ENCODE measurements at places on chromosomes 16 and 17.
A peak's percentile ranks its signal among the peaks of the same experiment; 100 is the strongest.

DNA sequence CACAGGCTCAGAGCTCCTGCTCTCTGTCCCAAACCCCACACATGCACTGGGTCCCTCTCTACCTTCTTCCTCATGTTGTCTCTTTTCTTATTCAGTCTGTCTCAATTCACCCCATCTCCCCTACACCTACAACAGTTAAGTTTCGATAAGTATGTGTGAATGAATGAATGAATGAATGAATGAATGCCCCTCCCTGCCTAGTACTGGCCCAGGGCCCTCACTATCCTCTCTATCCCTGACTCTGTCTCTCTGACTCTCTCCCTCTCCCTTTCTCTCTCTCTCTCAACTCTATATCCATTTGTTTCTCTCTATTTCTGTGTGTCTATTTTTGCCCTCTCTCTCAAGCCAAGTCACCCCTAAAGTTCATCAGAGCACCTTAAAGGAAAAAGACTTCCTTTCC, 6.7 kb upstream of the KRT9 start:
- no peak for DNase-seq

- DNase-seq, result no peak
Observed at GRCh38 chr17:80962356-80963329, 29.0 kb upstream of the CHMP6 start.

DNA sequence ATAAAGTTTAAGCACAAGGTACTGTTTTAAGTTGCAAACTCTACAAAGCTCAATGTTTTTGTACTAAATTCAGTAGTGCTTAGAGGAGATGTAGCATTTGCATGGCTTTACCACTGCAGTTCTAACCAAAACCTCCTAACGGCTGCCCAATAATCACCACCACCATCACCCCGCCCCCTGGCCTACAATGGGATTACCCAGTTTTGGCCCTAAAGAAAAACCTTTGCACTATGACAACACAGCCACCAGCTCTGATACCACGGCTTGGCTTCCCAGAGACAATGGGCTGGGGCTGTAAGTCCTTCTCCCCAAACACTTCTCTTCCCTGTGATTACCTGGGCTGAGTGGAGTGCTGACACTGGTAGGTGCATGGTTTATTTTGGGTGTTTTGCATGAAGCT, 58.4 kb upstream of the MTMR4 start:
- DNase-seq, result no peak

DNA sequence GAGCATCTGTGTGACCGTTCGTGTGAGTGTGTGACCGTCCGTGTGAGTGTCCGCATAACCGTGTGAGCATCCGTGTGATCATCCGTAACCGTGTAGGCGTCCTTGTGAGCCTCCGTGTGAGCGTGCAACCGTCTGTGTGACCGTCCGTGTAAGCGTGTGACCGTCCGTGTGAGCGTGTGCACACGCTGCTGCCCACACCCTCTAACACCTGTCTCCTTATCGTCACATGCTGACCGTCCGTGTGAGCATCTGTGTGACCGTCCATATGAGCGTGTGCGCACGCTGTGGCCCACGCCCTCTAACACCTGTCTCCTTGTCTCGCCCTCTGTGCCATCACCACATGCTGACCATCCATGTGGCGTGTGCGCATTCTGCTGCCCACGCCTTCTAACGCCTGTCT, 31.1 kb downstream of the NME3 start:
- DNase-seq, result no peak

DNA sequence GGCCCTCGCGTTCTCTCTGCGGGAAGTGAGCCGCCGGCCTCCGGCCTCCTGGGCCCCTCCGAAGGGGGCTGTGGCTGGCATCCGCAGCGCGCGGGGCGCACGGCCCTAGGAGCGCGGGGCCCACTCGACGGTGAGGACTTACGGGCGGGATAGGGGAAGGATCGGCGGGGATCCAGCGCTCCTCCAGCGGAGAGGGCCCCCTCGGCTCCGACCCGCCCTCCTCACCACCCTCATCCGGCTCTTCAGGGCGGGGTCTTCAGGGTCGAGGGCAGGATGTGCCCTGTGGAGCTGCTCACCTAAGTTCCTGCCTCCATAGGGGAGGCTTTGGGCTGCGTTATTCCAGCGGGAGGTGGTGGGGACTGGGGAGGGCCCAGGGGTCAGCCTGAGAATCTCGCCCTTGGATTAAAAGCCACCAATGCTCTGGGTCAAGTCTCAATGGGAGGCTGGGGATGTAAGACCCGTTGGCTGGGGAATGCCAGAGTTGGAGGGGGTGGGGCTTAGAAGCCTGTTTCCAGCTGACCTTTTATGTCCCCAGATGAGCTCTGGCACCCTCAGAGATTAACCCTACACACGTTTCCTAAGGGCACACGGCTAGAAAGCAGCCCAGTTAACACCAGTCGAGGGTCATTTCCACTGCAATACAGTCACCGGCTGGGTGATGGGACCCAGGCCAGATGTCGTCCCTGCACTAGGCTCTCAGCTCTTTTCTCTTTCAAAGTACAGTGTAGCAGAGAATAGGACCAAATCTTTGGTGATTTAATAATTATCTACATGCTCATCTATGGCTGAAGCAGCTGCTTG, 13.4 kb downstream of the TBX2 start:
- peak; percentile 38 for DNase-seq

DNA sequence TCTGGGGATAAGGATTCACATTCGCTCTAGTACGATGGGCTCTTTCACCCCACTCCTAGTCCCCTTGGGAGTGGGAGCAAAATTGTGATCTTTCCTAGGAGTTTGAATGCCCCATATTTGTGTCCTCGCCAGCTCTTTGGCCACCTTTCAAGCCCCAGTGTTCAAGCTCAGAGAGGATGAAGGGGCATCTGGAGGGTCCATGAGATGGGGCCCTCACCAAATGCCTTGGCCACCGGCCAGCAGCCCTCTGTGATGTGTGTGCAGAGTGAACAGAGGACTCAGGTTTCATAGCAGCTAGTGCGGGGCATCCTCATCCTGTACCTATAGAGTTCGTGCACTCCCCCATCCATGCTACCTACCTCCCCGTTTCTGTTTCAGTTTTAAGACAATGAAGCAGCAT, 140.6 kb downstream of the RAB11FIP4 start:
- DNase-seq, result no peak

GRCh38 chr17:7875804-7876370, 12.7 kb upstream of the CHD3 start:
- DNase-seq, result no peak

GRCh38 chr16:25875956-25876598, 184.3 kb downstream of the HS3ST4 start:
- DNase-seq, result no peak

- no peak for DNase-seq
Observed at GRCh38 chr17:8155231-8155995, 3.2 kb upstream of the PER1 start.

DNA sequence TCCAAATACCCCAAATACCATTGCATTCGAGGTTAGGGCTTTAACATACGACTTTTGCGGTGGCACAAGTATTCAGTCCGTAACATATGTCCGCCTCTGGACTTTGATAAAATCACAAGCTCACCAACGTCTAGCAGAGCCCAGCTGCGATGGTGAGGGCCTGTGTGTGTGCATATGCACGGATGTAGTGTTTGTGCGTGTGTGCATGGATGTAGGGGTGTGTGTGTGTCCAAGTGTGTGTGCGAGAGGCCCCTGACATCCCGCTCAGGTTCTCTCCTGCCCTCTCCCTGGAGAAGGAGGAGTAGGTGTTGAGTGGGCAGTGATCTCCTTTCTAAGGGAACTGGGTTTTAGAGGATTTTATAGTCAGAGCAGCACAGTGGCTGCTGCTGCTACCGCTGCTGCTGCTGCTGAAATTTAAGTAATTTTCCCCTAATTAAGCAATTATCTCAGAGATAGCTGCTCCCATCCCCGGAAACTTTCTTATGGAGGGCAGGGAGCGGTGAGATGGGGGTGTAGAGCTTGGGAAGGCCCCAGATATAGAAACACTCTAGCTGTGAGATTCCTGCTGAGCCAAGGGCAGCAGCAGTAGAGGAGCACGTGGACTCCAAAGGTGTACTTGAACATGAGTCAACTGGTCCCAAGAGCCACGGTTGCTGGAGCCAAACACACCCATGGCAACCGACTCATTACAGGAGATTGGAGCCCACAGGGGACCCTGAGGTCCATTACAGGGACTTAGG, 121.7 kb upstream of the SDK2 start:
- DNase-seq, result no peak

DNA sequence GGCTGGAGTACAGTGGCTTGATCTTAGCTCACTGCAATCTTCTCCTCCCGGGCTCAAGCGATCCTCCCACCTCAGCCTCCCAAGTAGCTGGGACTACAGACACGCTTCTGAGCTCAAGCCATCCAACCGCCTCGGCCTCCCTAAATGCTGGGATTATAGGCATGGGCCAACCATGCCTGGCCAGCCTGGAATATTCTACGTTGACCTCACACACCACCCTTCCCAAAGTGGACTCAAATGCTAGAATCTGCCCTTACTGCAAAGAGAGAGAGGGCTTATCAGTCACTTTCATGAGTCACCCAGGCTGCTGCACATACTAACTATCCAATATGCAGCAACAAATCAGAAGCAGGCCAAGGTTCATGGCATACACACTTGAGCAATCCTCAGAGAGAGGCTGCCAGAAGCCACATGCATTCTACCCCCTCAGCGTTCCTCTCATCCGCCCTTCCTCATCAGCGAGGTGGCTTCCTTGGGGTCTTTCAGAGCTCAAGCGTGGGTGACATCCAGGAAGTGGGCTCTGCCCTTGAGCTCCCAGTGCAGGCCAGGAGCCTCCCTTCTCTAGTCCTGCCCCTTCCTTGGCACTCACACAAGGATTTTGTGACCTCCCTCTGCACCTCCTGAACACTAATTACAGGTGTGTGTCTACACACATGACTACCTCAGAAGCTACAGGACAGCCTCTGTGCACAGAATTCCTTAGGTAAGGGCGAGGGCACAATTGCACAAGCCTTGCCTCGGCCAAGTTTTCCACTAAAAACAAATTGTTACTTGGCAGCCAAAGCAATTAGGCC, 24.8 kb upstream of the SIAH1 start:
- no peak for DNase-seq

DNA sequence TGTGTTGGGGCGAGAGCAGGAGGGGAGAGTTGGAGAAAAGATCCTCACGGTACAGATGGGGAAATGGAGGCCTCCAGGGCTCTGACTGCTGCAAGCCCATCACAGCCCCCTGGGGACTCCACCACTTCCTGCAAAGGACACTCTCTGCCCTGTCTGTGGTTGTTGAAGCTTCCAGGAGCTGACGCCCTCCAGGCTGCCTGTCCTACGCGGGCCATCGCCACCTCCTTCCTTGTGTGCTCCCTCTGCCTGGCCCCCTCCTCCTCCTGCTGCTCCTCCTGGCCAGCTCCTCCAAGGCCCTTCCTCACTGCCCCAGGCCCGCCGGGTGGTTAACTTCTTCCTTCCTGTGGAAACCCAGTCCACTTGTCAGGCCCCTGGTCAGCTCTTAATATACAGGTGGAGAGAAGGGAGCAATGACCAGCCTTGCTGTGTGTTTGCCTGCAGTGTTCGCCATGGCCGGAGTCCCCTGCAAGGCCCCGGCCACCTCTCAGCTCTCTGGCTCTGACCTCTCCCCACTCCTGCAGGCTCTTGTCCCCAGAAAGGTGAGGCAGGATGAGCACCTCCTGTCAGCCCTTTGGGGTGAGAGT, 18.4 kb upstream of the STAC2 start:
- no peak for DNase-seq

GRCh38 chr17:38761612-38762011, 9.1 kb downstream of the PSMB3 start:
- DNase-seq, result no peak

- DNase-seq, result peak; percentile 82
Observed at GRCh38 chr16:31179747-31180459, at the start of gene FUS. Gene FUS (plus strand): TSS chr16:31180139. CDS start chr16:31180215, 76 bp downstream.

DNA sequence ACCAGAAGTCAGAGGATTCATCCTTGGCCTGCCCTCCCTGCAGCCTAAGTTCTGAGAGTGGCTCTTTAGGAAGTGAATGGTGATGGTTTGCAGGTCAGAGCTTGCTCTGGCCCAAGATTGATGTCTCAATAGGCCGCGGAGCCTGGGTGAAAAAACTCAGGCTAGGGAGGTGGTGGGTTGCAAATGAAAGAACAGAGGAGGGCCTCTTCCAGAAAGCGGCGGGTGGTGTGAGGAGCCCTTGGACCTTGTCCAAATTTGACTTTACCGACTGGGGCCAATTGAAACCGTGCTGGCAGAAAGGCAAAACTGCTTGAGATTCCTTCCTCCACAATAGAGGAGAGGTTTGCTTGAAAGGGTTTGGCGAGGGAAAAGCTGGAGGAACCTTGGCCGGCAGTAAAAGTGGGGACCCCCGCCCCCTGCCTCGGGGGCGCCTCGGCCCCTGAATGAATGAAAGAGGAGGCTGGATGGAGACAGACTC, 331.3 kb downstream of the SEC14L1 start:
- DNase-seq, result peak; percentile 84

DNA sequence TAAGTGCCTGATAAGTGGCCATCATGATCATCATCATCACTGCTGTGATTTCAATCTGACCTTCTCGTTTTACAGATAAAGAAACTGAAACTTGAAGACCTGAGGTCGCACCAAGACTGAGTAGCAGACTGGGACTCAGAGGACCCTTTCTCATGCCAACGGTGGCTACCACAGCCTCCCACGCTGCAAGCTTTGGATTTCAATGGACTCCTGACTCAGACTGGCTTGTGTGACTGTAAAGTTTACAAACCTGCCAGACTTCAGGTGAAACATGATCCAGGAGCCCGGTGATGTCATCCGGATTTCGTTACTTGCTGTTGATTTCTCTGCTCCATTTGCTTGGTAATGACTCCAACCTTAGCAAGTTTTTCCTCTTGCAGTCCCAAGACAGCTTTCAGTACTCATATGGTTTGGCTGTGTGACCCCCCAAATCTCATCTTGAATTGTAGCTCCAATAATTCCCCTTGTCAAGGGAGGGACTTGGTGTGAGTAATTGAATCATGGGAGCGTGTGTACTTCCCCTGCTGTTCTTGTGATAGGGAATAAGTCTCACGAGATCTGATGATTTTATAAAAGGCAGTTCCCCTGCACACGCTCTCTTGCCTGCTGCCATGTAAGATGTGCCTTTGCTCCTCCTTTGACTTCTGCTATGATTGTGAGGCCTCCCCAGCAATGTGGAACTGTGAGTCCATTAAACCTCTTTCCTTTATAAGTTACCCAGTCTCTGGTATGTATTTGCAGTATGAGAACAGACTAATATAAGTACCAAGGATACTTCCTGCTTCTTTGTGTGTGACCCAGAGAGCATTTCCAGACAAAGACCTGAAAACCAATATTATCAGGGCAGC, 26.7 kb upstream of the IRX6 start:
- peak; percentile 77 for DNase-seq
